ENCODE measurements at places on chromosomes 5 and 9.

DNA sequence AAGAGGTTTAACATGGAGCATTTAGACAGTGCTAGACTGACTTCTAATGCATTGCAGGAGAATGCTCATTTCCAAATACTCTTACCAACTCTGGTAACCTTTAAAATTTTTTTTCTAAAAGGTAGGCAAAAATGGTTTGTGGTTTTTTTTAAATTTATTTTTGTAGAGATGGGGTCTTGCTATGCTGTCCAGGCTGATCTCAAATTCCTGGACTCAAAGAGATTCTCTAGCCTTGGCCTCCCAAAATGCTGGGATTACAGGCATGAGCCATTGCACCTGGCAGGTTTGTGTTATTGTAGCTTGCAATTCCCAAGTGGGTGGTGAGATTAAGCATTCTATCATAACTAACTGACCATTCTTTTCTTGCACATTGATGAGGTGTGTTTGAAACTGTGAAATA, 43.0 kb upstream of the TBC1D2 start:
- no peak for DNase-seq

GRCh38 chr9:89357331-89358197, 39.3 kb downstream of the SECISBP2 start:
- no peak for DNase-seq

- no peak for DNase-seq
These were observed 51.1 kb upstream of the COL5A1 start for GRCh38 chr9:134590240-134591081.

- no peak for DNase-seq
These were observed 19.9 kb downstream of the URM1 start for GRCh38 chr9:128390813-128391711.

DNA sequence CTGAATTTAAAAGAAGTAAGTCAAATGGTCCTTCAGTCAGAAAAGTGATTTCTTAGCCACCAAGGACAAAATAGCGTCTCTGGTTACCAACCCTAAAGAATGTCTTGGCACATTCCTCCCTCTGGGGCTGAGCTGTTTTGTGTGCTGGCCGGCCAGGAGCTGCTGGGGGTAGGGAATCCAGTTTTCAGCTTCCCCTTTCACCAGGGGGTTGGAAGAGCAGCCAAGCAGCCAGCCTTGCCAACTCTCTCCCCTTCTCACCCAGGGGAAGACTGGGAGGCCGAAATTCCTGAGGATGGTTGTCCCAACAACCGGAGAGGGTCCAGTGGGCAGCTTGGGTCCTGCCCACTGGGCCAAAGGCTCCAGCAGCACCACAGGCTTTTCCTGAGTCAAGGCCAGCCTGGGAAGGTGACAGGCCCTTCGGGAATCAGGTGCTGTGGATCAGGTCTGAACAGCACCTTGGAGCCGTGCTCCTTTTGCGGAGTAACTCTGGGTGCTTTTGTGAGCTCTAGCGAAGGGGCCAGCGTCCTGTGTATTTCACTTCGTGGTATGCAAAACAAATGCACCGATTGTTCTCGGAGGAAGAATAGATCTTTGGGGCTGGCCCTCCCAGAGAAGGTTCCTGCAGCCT, 4.2 kb downstream of the WWC1 start:
- no peak for DNase-seq

DNA sequence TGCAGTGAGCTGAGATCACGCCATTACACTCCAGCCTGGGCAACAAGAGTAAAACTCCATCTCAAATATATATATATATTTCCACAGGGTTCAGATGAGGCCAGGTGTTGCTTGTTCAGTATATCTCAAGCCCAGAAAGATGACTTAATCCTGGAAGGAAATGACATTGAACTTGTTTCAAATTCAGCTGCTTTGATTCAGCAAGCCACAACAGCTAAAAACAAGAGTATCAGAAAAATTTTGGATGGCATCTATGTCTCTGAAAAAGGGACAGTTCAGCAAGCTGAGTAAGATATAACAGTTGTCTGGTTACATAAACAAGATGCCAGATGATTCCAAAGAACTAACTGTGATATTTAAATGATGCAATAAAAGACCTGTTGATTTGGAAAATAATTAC, 352.0 kb downstream of the KCTD16 start:
- DNase-seq = no peak

DNA sequence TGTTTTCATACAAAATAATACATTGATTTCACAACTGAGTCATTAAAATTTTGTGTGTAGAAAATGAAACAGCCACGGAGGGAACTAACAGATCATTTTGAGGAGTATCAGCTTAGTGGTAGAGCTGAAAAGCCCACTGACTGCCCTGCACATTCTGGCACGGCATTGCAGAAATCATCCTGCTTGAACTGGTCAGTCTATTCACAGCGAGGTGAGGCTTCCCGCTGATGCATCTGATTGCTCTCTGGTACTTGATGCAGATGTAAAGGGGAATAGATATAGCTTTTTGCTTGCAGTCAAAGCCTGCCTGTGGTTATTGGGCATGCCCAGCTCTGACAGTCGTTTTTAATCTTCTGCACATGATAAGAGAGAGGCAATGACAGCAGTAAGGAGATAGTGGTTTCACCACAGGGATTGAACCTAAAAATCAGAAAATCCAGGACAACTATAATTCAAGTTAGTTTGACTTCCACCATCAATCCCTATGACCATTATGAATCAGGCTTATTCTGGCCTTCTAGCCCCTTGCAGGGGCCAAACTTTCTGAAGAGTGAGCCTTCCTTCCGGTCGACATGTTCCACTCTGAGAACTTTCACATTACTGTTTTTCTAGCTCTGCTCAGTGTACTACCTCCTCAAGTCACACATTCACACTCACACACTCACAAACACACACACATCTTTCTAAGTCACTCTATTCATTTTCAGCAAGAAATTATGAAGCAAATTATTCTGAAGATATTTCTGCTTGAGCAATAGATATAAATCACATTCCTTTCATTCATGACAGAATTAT, 782.8 kb upstream of the NUDT12 start:
- DNase-seq = no peak

DNA sequence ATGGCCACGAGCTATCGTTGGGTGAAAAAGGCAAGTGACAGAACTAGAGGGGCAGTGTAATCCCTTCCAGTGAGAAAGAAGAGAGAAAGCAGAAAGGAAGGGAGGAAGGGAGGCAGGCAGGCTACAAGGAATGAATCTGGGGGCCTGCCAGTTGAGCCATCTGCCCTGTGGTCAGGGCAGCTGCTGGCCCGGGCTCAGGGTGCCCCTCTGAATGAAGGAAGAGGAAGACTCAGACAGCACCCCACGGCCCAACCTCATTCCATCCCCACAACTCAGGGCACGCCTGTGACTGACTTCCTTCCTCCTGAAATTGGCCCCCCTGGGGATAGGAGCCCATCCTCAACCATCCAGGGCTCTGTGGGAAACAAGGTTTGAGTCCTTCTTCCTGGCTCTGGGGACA, 20.3 kb upstream of the FLT4 start:
- no peak for DNase-seq

DNA sequence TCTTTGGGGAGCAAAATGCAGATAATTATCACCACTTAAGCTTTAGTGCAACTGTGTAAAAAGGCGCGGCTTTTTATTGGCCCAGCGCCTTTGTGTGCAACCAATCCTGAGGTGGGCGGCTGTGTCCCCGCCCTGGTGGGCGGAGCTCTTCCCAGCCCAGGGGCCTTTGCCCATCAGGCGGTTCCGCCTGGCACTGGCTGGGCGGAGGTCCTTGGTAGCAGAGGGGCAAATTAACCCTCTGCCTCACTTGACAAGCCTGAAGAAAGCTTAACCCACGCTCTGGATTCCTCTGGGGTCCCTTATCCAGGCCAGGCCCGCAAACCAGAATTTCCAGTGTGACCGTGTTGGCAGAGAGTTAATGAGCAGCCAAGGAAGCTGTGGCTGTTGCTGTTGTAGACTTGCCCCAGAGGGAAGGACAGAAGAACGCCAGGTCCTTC, 12.8 kb upstream of the NIPAL4 start:
- no peak for DNase-seq

DNA sequence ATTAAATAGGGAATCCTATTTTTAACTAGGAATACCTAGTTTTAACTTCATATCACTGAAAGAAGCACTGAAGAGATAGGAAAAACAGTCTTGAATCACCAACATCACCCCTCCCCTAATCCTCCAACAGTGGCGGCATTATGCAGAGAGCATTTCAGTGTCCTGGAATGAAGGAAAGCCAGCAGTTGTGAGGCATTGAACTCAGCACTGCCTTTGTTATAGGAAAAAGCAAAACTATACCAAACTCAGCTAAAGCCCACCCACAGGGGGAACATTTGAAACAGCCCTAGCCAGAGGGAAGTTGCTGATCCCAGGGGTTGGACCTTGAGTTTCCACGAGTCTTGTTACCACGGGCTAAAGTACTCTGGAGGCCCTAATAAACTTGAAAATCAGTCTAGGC, 310.6 kb upstream of the EDIL3 start:
- no peak for DNase-seq

GRCh38 chr5:62312674-62313073, 6.7 kb downstream of the KIF2A start:
- DNase-seq = no peak

DNA sequence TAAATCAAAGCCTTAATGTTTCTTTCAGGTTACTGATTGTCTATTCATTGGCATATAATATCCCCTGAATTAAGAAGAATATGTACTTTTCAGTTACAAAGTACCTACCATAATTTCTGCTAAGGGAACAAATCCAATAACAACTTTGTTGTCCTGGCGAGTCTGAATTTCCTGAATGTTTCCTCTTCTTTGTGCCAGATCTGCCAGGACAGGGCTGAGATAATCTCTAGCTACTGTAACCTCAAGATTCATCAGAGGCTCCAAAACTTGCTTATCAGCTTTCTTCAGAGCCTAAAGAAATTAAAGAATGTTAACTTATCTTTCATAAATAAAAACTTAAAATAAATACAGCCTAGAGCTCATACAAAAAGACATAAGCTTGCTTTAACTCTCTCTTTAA, 37.2 kb downstream of the HEXB start:
- no peak for DNase-seq

GRCh38 chr9:20538956-20539355, 83.3 kb downstream of the MLLT3 start:
- no peak for DNase-seq

All from stimulated activated CD4-positive, alpha-beta T cell treated with anti-CD3 and anti-CD28 coated beads, Interleukin-2, amount 100 ng/mL, for 24 hours (primary cell).